Stomach (tissue), 19 donors: ENCODE measurements at places on chromosomes 4 and X. TPM values are rescaled to one million over a fixed set of nuclear protein-coding genes. Genes with fewer than 3 reads are reported as not detected.

Gene MTM1
- total RNA-seq: 26.4 TPM

Gene ARHGAP36
- not detected for total RNA-seq

Gene PITX2
- total RNA-seq: not detected

Gene PAGE2B
- total RNA-seq: not detected

Gene ARSJ
- 8.8 TPM for total RNA-seq

Gene TMA16
- 9.8 TPM for total RNA-seq

Gene PABPC4L
- 1.8 TPM for total RNA-seq

Gene CT83
- not detected for total RNA-seq

Gene MAGEA2B
- not detected for total RNA-seq

Gene NLRP2B
- total RNA-seq: not detected

Gene INPP4B
- 19.4 TPM for total RNA-seq

Gene KCNE5
- total RNA-seq: not detected

Gene HPGDS
- 26.4 TPM for total RNA-seq

Gene FAM200B
- 23.2 TPM for total RNA-seq

Gene HSD17B11
- total RNA-seq: 66.7 TPM

Gene SERTM2
- total RNA-seq: 0.58 TPM

Gene IL2
- total RNA-seq: 1.5 TPM

Gene MAGEA12
- not detected for total RNA-seq

Gene NDST3
- total RNA-seq: not detected

Gene RAB9B
- 1.2 TPM for total RNA-seq

Gene ENPP6
- total RNA-seq: not detected

Gene SOD3
- total RNA-seq: 188 TPM

Gene PTCHD1
- total RNA-seq: 6.2 TPM

Gene MMRN1
- 73.8 TPM for total RNA-seq

Gene GPR119
- not detected for total RNA-seq

Gene DRP2
- total RNA-seq: not detected

Gene TLR10
- total RNA-seq: not detected

Gene MAGEA3
- not detected for total RNA-seq

Gene LDOC1
- 2.9 TPM for total RNA-seq

Gene HCCS
- 8.5 TPM for total RNA-seq

Gene MPP1
- 3.5 TPM for total RNA-seq

Gene PABPC5
- 0.45 TPM for total RNA-seq

Gene PCDH10
- 0.29 TPM for total RNA-seq

Gene AVPR2
- not detected for total RNA-seq

Gene FOXP3
- not detected for total RNA-seq

Gene GNRHR
- not detected for total RNA-seq

Gene GJB1
- total RNA-seq: not detected

Gene MAGEB6B
- not detected for total RNA-seq

Gene SFRP2
- total RNA-seq: not detected

Gene INTU
- total RNA-seq: 27.4 TPM

Gene TTC29
- total RNA-seq: not detected

Gene FOXR2
- not detected for total RNA-seq

Gene HELT
- total RNA-seq: not detected

Gene TEX13D
- not detected for total RNA-seq

Gene MSX1
- not detected for total RNA-seq

Gene CDKL2
- 0.58 TPM for total RNA-seq

Gene IL3RA
- total RNA-seq: 2.9 TPM

Gene SORCS2
- total RNA-seq: under 0.01 TPM

Gene ETNPPL
- 5.4 TPM for total RNA-seq

Gene CLCN4
- total RNA-seq: 7.6 TPM

Gene KLB
- not detected for total RNA-seq

Gene ERVMER34-1
- not detected for total RNA-seq

Gene CLIC2
- 10.3 TPM for total RNA-seq

Gene OTC
- total RNA-seq: not detected

Gene CTAG1B
- not detected for total RNA-seq

Gene SPARCL1
- 657 TPM for total RNA-seq
